ENCODE measurements at places on chromosomes 6 and 20.
A peak's percentile ranks its signal among the peaks of the same experiment; 100 is the strongest.

DNA sequence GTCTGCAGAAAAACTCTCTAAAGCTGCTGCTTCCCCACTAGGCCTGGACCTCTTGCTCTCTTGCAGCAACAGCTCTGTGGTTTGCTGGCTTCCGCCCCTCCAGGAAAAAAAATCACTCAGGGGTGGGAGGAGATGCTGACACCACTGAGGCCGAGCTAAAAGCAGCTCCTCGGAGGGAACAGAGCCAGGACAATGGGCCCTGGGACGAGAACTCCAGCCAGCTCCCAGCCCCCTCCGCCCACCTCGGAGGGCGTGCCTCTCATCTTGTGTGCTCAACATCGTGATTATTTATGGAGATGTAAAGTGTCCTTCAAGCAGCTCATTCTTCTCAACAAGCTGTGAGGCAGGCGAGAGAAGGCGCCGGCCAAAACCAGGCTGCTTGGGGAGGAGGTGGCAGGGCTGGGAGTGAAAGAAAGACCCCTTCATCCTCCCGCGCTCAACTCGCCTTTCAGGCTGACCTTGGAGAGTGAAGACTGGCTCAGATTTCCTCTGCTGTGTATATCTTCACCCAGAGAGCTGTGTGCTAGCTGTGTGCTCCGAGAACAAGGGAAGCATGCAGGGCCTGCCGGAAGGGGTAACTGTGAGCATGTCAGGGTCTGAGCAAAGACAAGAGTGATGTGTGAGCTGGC, 53.5 kb upstream of the LRFN2 start:
- DNase-seq, result no peak

- DNase-seq, result no peak
Measured at GRCh38 chr20:54485631-54486030, 10.2 kb downstream of the DOK5 start.

DNA sequence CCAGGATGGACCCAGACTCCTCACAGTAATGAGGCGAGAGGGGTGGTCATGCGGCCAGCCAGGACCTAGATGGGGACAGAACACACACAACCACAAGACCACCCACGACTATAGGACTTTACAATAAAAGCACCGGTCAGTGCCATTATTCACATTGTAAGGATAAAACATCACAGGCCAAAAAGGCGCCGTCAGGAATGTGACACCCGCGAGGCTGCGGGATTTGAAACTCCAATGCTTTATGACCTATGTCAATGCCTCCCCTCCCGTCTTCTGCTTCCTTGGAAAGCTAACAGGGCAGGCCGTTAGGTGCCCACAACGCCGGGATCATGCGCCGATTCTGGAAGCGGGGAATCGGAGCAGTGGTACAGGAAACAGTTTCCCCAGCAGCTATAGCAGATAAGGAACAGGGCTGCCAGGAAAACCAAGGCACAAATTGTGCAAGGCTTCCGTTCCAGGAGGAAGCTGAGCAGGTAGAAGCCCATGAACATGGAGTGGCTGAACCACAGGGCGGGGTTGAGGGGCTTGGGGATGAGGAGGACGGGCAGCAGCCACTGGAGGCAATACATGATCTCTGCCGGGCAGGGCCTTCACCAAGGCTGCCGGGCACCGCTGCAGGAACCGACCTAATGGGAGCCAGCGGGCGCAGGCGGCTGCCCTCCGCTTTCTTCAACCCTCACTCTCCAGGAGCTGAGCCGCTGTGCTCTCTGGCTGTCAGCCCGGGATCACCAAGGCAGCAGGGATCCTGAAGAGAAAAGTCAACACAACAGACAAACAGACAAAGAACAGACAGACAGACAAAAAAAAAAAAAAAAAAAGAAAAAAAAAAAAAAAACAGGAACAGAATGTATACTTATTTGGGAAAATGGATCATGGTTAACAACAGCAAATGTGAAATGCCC, 2.2 kb upstream of the NNAT start:
- no peak for DNase-seq

DNA sequence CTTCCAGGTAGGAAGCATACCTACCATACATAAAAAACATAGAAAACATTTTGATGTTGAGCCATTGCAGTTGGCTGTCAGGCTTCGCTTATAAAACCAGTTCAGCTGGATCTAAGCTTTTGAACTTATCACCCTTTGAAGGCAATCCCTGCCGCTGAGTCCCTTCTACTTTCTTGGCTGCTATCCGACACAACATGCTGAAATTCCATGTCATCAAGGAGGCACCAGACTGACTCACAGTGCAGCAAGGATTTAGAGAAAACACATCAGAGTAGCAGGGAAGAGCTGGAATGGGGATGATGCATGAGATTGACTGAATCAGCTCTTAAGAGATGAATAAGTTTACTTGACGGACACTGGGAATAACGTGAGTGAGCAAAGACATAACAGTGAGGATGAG, 135.0 kb upstream of the MAN1A1 start:
- no peak for DNase-seq

DNA sequence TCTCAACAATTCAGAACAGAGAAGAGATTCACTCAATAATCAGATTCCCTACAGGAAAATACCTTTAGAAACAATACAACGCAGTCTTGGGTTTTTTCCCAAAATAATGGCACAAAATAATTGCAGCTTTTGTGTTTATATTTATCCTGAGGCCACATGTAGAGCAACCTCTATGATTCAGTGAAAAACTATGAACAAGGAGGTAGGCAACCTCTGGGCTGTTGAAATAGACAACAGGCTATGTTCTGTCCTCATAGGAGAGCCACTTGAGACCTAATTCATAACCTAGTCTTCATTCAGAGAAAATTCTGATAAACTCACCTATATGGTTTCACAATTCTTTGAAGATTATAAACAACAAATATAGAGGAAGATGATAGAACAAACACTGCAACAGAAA, 118.3 kb downstream of the KHDC1L start:
- no peak for DNase-seq

DNA sequence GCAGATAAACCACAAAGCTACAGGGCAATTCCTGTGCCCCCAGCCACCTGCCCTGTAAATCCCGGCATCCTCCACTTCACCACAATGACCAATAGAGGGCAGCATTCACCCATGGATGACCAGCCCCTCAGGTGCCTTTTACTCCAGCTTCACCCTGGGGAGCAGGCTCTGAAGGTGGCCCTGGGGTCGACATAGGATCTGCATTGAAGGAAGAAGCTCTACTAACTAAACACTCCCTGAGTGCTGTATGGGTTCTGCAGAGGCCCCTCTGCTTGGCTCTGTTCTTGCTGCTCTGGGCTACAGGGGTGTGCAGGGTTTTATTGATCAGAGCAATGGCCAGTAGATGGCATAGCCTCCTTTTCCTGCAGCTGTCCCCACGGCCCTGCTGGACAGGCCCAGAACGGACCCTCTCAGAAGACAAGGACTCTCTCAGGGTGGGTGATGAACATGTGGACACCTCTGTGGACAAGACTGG, 20.3 kb downstream of the CST4 start:
- peak; percentile 28 for DNase-seq

GRCh38 chr6:73569121-73569520, 48.3 kb upstream of the EEF1A1 start:
- no peak for DNase-seq

DNA sequence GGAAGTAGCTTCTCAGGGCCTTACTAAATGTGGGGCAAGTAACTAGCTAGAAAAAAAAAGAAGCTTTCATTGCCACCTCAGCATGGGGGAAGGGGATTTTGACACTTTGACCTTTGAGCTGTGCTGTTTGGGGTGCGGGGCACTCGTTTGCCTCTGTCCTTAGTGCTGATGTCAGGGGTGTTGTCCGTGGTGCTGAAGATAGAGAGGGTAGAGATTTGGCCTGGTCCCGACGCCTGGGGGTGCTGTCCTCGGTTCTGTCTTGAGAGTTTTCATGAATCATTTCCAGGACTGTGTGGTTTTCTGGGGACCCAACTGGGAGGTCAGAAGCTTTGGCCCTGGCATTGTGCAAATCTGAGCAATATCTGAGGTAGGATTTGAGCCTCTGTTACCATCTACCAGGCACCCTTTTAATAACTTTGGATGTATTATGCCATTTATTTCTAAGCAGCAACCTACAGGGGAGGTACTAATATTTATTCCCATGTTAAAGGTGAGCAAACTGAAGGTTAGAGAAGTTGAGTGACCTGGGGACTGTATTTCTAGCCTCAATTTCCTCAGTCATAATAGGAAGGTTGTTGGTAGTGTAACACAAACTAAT, 78.0 kb downstream of the DLGAP4 start:
- peak; percentile 27 for DNase-seq

GRCh38 chr6:75418233-75418632, 75.4 kb downstream of the FILIP1 start:
- DNase-seq, result no peak

- no peak for DNase-seq
Measured at GRCh38 chr6:140566781-140567277, 1192.4 kb upstream of the CITED2 start.

DNA sequence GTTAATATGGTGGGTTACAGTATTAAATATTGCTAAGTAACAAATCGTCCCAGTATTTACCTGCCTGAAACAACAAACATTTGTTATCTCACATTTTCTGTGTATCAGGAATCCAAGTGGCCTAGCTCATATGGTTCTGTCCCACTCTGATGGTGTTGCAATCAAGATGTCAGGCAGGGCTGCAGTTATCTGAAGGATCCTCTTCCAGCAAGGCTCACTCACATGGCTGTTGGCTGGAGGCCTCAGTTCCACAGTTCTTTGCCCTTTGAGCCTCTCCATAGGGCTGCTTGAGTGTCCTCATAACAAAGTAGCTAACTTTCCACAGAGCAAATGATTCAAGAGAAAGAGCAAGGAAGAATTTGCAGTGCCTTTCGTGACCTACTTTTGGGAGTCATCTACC, 17.7 kb downstream of the RAB22A start:
- DNase-seq, result no peak

GRCh38 chr6:7129360-7129759, 21.6 kb downstream of the RREB1 start:
- DNase-seq, result no peak

- DNase-seq, result no peak
Measured at GRCh38 chr20:59006864-59007664, at the start of gene CTSZ. Gene CTSZ, minus strand, starts transcription at chr20:59007254. Its CDS starts 126 bp downstream, at chr20:59007128.

DNA sequence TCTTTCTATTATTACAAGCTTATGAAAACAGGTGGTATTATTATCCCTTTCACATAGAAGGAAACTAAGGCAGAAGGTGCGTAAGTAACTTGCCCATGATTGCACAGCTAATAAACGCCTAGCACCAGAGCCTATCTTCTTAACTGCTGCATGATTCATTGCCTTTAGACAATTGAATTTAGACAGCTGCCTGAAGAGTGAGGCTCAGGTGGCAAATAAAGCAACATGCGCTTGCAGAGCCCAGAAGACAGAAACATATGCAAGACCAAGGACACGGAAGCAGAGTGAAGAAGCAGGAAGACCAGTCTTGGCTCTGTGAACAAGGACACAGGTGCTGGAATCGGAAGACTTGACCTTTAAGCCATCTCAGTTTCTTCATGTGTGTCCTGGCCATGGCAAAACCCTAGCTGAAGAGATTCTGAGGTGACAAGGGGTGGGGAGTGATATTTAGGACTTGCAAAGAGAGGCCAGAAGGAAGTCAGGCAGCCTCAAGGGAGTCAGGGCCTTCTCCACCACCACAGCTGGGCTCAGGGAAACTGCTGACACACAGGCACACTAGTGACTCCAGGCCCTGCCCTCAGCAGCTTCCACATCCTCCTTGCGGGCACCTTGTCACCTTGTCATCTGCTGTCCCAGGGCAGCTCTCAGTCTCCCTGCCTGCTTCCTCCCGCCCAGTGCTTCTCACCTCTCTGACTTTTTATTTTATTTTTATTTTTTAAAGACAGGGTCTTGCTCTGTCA, 91.7 kb upstream of the SLC22A16 start:
- no peak for DNase-seq

DNA sequence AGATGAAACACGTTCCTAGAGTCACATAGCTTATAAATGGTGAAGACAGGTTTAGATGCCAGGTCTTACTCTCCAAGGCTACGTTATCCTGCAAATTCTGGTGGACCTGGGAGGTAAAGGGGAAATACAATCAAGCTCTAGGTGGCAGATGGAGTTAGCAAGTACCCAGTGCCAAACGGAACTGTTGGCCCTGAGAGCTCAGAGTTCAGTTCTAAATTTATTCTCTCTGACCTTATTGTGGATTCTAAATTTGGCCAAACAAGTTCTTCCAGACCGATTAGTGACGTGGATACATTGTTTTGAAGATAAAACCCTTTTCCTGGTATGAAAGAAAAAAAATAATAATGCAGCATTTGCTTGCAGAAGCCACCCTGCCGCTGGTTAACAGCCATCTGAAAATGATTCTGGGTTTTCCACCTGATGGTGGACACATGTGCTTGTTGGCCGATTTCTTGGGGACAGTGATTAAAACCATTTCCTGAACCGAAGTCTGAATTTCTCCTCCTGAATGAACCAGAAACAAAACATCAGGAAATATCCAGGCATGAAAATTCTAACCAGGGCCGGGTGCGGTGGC, 32.5 kb downstream of the RIPOR3 start:
- DNase-seq, result no peak

DNA sequence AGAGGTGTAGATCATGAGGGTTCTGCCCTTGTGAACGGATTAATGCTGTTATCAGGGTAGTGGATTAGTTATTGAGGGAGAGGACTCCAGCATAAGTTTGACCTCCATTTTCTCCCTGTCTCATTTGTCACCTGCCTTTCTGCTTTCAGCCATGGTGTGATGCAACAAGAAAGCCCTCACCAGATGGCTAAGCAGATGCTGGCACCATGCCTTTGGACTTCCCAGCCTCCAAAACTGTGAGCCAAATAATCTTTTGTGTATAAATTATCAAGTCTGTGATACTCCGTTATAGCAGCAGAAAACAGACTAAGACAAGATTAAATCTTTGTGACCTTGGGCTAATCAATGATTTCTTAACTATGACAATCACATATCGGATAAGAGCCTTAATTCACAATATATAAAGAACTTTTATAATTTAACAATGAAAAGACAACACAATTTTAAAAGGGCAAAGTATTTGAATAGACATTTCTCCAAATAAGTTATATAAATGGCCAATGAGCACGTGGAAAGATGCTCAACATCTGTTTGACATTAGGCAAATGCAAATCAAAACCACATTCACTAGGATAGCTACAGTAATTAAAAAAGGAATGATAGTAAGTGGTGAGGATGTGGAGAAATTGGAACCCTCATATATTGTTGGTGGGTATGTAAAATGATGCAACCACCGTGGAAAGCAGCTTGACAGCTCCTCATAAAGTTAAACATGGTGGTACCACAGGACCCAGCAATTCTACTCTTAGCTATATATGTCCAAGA, 45.3 kb upstream of the IFNGR1 start:
- DNase-seq, result no peak

GRCh38 chr20:50921803-50922501, 9.3 kb downstream of the ADNP start:
- no peak for DNase-seq

GRCh38 chr6:17583811-17584210, 16.3 kb upstream of the FAM8A1 start:
- DNase-seq, result no peak

- no peak for DNase-seq
Measured at GRCh38 chr20:54688476-54688875, 213.1 kb downstream of the DOK5 start.

- no peak for DNase-seq
Measured at GRCh38 chr6:56821005-56821432, 133.9 kb upstream of the BEND6 start.

DNA sequence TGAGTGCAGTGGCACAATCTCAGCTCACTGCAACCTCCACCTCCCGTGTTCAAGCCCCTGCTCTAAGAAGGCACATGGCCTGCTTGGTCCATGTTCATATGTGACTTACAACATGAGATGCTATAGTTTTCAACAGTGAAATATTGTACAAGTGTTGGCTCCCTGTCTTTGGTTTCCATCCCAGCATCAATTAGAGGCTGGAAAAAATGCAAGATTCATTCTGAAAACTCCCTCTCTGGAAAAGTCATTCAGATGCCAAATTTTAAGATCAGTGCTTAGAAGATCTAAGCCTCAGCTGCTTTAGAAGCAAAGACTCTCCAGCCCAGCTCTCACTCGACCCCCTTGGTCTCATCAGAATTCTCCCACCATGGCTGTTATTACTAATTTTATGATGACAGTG, 398.9 kb downstream of the KIF16B start:
- DNase-seq, result no peak

All from memory B cell (primary cell).